ENCODE measurements at places on chromosomes 1 and 21.

DNA sequence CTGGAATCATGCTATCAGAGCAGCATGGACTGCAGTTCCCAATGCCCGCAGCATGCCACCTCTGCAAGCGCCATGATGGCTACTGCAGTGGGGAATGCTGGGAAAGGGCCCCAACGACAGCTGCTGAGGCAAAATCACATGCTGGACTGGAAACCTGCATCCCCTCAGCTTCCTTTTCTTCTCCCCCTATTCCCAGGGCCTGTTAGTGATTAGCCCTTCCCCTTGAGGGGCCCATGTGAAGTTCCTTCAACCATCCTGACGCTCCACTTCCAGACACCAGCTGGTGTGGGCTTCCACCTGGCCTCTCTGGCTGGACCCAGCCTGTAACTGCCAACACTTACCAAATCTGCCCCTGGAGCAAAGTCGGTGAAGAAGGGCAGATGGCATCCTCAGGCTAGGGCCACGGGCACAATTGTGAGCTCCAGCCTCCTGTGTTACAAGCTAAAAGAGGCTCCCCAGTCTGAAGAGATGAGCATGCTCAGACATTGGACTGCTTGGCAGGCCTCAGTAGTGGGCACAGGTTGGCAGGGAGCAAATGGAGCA lies 22.1 kb upstream of the SDC3 start:
- no peak for DNase-seq

DNA sequence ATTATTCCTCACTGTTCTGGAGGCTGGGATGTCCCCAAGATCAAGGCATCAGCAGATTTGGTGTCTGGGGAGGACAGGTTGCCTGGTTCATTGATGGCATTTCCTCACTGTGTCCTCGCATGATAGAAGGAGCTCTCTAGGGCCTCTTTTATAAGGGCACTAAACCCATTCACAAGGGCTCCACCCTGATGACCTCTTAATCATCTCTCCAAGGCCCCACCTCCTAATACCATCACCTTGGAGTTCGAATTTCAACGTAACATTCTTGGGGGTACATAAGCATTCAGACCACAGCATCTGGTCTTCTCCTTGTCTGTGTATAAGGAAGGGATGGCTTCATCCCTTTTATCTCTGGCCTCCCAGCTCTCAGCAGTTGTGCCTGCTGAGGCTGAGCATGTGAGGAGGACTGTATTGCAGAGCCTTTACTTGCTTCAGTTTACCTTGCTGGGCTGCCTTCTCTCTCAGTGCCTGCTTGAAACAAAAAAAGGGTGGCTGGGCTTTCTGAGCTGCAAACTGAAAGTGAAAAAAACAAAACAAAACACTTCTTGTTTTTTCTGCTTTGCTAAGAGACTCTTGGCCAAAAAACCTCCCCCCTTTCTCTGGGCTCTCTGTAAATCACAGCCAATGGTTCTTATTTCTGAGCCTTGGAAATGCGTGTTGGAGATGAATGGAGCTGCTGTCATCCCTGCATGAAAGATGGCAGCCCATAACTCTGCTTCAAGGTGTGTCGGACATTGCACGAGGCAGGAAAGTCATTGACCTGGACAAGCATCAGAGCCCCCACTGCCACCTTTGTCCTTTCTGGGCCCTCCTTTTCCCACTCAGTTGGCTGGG lies 75.8 kb downstream of the RHOU start:
- no peak for DNase-seq

DNA sequence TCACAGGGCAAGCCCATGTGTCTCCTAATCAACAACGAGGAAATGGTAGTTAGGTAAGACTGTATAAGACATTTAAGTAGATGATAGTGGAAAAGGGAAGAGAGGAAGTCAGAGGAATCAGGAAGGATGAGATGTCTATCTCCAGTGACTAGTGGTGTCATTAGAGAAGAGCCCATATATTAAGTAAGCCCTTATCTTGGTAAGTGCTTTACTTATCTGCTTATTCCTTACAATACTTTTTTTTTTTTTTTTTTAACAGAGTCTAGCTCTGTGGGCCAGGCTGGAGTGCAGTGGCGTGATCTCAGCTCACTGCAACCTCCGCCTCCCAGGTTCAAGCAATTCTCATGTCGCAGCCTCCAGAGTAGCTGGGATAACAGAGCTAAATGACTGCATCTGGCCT lies 29.5 kb downstream of the RNF11 start:
- no peak for DNase-seq

DNA sequence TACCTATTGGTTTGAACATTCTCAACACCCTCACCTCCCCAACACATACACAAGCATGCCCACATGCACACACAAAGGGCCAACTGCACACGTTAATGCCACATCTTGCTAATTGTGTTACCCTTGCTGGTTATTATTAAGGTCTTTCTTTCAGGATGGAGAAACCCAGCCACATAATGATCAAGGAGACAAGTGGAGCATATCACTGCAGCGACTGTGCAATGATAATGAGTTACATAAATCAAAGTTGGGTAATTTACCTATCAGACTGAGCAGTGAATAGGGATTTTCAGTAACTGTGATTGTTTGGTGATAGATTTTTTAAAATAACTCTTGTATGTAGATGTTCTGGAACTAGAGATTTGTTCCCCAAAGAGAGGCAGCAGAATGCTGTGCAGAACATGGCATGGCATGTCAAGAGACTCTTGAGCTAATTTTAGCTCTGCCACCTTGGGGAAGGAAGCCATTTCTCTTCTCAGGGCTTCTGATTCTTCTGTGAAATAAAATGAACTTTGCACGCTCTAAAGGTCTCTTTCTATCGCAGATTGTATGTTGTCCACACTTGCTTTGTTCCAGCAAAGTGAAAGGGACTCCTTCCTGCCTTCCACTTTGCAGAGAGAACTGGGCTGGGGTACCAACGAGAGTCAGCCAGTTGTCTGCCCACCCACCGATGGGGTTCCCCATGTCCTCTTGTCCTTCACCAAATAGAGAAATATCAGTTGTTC lies 126.0 kb upstream of the CAMK1G start:
- no peak for DNase-seq

DNA sequence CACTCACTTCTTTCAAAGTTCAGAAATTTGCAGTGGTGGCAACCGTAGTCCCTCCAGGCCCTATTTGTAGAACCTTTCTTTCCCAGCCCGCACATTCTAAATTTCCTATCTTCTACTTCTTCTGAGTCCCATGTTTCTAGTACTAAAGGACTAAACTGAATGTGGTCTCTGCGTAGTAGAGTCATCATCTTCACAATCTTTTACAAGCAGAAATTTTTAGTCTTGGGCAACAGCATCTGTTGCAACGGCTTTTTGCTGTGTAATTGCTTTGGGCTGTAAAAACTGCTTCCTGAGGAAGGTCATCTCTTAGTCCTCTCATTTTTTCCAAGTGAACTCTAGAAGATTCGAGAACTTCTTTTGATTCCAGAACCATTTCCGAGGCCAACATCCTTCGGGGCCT lies 23.9 kb downstream of the VAV3 start:
- no peak for DNase-seq

DNA sequence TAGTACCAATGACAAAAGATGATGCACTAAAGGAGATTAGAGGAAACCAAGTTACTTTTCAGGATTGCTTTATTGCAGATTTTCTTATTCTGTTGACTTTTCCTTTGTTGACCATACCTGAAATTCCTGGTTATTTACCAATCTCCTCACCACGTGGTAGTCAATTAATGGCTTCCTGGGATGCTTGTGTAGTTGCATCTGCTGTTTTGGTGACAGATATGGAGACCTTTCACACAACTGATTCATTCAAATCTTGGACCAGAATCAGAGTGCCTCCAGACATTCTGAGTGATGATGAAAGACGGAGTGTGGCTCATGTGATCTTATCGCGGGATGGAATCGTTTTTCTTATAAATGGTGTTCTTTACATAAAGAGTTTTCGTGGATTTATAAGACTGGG lies 91.3 kb downstream of the CATSPERE start:
- DNase-seq, result no peak

GRCh38 chr1:29599071-29599470 lies 362.7 kb downstream of the PTPRU start:
- no peak for DNase-seq

DNA sequence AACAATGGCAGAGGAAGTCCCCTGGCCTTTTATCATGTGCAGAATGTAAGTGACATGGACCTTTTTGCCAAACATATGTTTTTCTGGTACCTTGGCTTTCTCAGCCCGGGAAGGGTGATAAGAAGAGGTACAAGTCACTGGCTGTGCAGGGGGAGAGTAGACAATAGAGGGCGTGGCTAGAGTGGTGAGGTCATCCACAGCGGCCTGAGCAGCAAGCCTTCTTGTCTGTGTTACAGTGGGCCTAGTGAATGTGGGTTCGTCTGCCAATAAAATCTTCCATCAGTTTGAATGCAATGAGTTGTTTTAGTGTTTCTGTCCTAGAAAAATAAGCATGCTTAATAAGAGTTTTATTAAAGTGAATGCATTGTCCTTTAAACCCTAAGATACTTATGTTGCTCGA lies 59.0 kb upstream of the PGD start:
- no peak for DNase-seq

GRCh38 chr1:172054172-172054571 lies 212.9 kb downstream of the DNM3 start:
- no peak for DNase-seq

DNA sequence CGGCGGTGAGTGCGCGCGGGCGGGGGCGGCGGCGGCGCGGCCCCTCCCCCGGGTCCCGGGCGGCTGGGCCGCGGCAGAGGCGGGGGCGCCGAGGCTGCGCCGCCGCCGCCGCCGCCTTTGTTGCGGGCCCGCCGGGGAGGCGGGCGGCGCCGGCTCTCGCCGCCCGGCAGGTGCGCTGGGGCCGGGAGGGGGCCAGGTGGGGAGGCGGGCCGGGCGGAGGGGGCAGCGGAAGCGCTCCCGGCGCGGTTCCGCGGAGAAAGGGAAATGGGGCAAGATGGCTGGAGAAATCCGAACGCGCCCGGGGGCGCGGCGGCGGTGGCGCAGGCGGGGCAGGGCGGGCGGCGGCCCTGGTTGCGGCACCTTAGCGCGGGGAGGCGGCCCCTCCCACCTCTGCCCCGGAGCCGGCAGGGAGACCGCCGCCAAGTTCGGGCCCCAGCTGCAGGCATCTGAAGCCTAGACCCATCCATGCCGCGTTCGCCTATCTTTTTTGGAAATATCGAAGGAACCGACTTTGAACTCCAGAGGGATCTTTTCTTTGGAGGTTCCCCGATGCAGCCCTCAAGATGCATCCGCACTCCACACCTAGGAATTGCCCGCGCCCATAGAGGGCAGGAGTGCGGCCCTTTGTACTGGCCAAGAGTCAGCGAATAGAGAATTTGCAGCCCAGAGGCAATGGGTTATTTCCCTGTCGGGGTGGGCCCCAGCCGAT lies 479 bp downstream of the POGK start:
- peak; percentile 65 for DNase-seq

DNA sequence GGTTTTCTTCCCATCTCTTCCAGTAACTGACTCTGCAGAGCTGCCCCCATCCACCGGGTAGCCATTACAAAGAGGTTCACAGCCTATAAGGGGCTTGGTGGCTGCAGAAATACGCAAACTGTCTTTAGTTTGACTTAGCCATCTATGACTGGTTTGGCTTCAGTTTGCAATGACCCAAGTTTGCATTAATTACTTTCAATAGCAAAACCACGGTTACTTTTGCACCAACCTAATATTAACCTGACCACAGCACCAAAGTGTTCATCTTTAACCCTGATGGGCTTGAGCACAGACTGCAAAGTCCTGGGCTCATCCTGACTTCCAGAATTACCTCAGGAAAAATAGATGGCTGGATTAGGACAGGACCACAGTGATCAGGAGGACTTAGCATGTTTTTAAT lies 2.2 kb upstream of the HAO2 start:
- no peak for DNase-seq

- DNase-seq, result no peak
These were observed 86.1 kb downstream of the SLC16A1 start for GRCh38 chr1:112869895-112870294.

DNA sequence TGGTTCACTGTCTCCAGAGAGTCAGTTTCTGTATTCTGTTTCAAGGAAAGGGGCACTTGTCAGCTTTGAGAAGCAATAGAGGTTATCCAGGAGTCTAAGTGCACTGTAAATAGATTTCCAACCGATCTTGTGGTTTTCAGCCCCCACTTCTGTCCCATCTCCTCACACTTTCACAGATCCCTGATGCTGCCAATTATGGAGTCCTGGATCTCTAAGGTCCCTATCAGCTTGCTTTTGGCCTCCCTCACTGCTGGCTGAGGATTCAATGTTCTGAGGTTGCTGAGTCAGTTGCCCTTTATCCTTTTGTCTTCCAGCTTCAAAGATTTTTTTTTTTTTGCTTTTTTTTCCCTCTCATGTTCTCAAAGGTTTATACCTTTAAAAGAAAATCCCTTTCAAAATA lies 98.4 kb downstream of the DIRAS3 start:
- DNase-seq, result no peak

GRCh38 chr1:95308276-95309030 lies 74.4 kb downstream of the RWDD3 start:
- DNase-seq, result no peak

DNA sequence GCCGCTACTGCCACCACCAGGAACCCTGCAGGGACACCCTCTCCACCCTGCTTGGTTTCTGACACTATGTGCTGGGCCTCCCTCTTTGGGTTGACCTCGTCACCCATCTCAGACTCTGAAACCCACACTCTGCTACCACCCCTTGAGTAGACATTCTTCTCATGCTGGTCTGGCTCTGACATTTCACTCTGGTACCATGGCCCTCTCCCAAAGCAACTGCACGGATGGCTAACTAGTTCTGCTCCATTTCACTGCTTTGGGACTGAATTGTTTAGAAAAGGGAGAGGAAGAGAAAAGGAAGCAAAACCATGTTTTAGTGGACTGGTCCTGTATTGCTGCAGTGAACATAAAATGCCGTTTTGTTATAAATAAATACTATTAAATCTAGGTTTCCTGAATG lies 137.8 kb downstream of the KCNK2 start:
- DNase-seq, result no peak

GRCh38 chr1:112983537-112984131 lies 27.6 kb upstream of the SLC16A1 start:
- DNase-seq, result no peak

DNA sequence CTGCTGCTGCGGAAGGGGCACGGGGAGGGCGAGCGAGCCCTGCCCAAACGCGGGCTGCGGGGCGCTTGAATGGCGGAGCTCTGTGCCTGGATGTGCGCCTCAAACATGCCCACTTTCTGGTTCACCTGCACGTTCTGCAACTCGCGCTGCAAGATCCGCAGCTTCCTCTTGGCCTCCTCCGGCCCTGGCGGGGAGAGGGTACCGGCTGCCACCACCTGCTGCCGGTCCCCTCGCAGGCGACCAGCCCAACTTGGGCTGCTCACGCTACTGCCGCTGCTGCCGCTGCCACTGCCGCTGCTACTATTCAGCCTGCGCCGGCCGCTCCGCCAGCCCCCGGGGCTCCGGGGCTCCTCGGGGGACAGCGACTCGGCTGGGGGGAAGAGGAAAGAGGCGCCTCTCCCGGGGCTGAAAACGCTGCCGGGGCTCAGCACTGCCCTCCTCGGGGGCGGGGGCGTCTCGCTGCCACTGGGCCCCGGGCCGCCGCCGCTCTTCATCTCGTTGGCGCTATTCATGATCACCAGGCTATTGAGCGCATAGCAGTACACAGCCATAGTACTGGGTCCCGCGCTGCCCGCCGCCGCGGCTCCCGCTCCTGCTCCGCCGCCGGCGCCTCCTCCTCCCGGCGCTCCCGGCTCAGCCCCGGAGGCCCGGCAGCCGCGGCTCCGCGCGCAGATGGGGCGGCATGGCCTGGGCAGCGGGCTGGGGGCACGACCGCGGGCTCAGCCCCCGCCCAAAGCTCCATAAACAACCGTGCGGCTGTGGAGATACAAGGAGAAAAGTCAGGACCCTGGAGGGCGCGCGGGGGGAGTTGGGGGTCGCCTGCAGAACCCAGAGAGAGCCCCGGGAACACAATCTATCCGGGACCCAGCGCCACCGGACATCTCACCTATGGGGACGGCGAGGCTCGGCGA lies 1.9 kb downstream of the ITPKB start:
- DNase-seq, result peak; percentile 70

- peak; percentile 82 for DNase-seq
These were observed 30.9 kb upstream of the CACYBP start for GRCh38 chr1:174968750-174969244.
